ENCODE measurements at places on chromosomes 2 and 18.

DNA sequence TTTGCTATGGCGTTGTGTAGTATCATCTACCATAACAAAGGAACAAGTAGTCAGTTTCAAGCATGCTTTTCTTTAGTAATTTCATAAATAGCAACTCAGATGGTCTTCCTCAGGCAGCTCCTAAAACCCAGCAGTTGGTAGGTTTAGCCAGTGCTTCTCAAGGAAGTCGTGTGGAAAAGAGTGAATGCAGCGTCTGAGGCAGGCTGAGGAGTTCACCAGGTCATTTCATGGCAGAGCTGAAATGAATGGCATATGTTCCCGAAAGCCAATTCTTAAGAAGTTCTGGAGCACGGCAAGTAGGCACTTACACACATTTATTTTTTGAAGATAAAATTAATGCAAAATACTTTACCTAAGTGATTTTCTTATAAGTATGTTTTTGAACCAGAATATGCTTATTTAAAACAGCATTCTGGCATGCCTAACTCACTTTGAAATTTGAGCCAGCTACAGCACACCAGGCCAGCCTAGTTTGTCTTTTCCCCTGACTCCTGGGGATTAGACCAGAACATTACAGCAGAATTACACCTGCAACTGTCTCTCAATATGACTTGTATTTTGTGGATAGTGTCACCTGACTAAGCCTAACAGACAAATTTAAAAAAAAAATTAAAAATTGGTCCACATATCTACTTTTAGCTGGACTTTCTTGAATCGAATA lies 62.2 kb downstream of the OSBPL6 start:
- DNase-seq = no peak

DNA sequence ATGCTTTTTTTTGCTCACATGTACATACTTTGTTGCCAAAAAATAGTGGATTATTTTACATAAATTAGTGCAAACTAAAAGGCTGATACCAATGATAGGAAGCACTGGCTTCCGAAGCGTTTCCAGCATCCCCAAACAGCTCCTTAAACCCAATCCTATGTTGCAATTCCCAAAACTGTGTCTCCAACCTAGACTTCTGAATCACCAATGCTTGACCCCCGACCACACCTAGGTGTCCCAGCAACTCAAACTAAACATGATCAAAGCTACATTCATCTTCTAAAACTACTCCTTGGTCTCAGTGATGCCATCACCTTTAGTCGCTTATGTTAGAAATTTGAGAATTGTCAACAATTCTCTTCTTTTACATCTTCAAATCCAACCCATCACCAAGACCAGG lies 13.4 kb downstream of the ATP8B1 start:
- no peak for DNase-seq

- DNase-seq = no peak
Observed at GRCh38 chr2:176291335-176291734, 22.1 kb downstream of the MTX2 start.

GRCh38 chr18:56068701-56069100 lies 480.7 kb upstream of the TCF4 start:
- DNase-seq = no peak

- no peak for DNase-seq
Observed at GRCh38 chr2:218329826-218330593, 26.6 kb upstream of the CATIP start.

DNA sequence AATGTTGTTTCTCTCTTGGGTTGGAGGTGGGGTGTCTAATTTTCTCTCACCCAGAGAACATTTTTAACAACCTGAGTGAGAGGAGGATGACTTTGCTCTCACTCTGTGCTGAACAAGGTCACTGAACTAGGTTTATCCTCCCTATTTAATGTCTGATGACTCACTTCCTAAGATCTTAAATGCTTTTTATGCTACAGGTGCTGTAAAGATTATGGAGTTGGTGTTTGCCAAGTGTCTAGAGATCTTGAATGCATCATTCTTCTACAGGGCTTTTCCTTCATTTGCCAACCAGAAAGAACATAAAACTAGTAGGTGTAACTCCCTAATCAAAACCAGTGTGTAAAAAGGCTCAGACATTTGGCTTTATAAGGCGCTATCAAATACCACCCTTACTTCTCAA lies 350.5 kb upstream of the ETAA1 start:
- no peak for DNase-seq

DNA sequence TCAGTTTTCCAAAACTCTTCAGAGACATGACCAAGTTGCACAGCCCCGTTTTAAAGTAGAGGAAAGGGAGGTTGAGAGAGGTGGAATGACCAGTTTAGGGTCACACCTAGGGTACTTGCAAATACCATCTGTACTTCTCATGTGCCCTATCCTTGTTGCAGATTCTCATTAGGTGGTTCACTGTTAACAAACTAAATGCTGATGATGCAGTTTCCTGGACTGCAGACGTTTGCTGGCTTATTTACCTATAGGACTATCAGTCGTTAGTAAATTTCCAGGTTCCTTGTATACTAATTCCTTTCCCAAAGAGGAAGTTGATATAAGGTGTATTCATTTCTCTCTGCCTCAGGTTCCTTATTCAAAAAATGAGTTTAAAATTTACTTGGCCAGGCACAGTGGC lies 1.4 kb downstream of the FARP2 start:
- no peak for DNase-seq

- no peak for DNase-seq
Observed at GRCh38 chr2:208013285-208014178, 11.8 kb downstream of the PLEKHM3 start.

- no peak for DNase-seq
Observed at GRCh38 chr2:52395912-52396311, 1364.0 kb upstream of the NRXN1 start.

- no peak for DNase-seq
Observed at GRCh38 chr2:85750587-85751575, 2.9 kb upstream of the ATOH8 start.

DNA sequence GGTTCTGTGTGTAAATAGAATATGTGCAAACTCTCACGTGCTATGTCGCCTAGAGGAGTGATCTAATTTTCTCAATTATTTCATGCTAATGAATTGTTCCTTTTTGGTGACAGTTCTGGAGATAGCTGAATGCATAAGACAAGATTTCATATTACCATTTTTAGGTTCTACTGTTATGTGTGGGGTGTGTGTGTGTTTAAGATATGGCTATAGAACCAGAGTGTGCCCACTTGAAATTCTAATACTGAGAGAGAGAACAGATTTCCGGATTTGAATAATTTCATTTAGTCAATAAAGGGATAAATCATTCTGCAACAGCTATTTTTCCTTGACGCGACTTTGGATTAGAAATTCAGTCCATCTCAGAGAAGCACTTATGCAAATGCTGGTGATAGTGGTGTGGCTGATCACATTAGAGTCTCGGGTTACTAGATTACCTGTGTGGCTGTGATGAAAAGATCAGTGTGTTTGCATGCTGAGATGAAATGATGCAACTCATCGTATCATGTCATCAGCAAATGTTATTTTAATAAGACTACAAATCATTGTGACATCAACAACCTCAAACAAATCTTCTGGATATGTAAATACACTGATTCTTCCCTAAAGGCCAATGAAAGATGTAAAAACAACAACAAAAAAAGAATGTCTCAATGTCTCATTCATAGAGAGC lies 415.9 kb downstream of the EPHA4 start:
- no peak for DNase-seq

DNA sequence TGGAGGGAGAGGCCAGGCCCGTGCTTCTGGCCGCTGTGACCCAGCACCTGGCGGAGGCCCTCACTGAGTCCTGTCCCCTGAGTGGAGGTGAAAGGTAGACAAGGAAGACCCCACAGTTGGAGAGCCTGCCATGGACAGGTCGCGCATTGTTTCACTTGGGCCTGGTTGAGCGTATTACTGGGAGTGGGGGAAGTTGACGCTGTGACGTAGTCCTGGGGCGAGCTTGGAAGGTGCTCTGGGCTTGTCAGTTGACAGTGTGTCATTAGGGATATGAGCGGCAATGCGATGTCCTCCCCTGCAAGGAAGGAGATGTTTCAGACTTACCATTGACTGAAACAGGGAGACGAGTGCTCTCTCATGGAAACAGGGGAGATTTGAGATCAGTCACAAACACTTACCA lies 127.1 kb downstream of the SH3RF3 start:
- DNase-seq = no peak

GRCh38 chr2:43226955-43227829 lies 786 bp upstream of the ZFP36L2 start:
- DNase-seq = no peak

GRCh38 chr18:54229421-54230059 lies 5.1 kb upstream of the MBD2 start:
- no peak for DNase-seq

DNA sequence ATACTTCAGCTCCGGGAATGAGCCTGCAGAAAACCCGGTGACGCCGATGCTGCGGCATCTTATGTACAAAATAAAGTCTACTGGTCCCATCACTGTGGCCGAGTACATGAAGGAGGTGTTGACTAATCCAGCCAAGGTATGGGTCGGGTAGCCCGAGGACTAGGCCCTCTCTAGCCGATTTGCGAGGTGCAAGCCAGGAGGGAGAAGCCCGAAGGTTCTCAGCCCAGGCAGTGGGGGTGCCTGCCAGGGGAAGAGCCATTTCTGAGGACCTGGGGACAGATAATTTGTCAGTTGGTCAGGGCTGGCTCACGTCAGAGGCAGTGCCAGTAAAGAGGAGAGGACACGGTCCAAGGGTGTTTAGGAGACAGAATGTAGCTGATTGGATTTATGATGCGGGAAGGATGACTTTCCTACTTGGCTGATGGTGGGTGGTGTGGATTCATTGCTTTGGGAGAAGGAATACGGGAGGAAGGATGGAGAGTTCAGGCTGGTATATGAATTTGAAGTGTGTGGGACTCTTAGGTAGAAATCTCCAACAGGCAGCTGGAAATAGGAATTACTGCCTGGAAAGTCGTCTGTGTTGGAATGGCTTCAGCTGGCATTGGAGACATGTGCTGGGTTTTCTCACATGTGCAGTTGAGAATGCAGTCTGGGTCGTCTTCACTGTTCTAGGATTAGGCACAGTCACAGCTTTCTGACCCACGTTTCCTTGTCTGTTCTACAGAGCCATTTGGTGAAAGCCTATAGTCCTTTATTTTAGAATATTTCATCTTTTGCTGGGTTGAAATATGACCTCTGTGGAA lies 874 bp downstream of the NDUFAF7 start:
- DNase-seq = no peak

DNA sequence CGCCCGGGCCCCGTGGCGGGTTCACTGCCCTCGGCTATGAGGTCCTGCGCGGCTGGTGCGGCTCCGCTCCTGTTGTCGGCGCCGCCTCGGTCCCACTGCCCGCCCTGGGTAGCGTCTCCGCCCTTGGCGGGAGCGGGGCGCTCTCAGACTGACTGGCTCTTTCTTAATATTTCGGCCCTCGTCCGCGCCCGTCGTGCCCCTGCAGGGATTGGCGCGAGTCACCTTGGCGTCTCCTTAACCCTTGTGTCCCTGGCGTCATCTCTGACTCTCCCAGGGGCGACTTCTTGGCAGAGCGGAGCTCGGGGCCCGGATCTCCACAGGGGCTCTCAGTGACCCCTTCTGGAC lies 1.3 kb downstream of the PTMA start:
- DNase-seq = no peak

DNA sequence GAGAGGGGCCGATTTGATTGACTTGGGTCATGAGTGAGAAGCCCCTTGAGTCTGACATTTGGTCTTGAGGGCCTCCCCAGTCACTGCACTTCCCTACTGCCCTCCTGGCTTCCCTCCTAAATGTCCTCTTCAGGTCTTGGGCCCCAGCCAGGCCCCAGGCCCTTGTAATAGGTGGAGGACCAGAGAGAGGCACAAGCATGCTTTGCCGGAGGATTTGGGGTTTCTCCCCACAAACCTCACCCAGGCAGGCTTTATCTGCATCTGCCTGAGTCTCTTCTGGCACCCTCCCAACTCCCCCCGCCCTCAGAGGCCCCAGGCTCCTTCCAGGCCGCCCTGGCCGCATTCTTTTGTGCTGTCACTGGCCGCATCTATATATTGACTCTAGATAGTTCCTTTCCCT lies 270.7 kb downstream of the HAUS1 start:
- no peak for DNase-seq

DNA sequence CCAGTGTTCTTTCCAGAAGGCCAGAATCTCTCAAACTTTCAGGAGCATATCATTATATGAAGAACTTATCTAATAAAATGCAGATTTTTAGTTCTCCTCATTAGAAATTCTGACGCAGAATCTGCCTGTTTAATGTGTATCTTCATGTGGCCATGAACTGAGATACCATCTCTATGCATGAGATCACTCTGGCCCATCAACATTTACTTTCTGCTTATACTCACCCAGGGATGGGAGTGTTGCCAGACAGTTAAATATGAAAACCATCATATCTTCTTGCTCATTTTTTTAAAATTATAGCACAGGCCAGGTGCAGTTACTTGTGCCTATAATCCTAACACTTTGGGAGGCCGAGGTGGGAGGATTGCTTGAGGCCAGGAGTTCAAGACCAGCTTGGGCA lies 60.4 kb downstream of the MAPK4 start:
- DNase-seq = no peak

GRCh38 chr2:144383571-144384100 lies 136.3 kb downstream of the ZEB2 start:
- no peak for DNase-seq

- no peak for DNase-seq
Observed at GRCh38 chr2:5980450-5981190, 288.4 kb downstream of the SOX11 start.

GRCh38 chr2:28716265-28716865 lies 35.3 kb upstream of the PPP1CB start:
- no peak for DNase-seq

DNA sequence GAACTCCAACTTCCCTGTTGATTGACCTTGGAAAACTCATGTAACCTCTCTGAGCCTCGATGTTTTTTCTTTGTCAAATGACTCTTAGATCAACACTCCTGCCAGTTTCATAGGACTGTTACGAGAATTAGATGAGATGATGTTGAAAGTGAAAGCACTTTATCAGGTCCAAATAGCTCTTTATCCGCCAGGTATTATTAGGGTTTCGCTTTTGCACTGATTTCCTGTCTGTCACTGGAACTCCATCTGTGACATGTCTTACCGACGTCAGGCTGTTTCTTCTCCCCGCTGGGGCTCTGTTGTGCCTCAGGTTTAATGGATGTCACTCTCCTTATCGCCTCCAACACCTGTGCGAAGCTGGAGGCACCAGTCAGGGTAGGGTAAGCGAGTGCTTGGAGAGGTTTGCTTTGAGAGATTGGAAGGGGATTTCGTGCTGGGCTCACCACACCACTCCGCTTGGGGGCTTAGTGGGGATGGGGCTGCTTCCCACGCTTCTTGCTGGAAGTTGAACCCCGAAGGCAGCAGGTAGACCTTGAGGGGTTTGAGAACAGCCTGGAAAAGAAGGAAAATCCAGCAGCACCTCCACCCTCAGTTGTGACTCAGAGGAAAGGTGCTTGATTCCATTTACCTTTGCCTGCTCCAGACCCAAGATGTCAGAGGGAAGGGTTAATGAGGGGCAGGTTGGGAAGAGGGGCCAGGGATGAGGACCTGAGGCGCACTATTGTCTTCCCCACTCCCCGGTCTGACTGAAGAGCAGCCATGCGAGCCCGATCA lies 4.3 kb downstream of the GAD1 start:
- DNase-seq = no peak

GRCh38 chr2:16554060-16554583 lies 111.5 kb downstream of the CYRIA start:
- DNase-seq = no peak
